Fibroblast of lung (primary cell): ENCODE measurements at places on chromosomes 2 and 18.
A peak's percentile ranks its signal among the peaks of the same experiment; 100 is the strongest.

DNA sequence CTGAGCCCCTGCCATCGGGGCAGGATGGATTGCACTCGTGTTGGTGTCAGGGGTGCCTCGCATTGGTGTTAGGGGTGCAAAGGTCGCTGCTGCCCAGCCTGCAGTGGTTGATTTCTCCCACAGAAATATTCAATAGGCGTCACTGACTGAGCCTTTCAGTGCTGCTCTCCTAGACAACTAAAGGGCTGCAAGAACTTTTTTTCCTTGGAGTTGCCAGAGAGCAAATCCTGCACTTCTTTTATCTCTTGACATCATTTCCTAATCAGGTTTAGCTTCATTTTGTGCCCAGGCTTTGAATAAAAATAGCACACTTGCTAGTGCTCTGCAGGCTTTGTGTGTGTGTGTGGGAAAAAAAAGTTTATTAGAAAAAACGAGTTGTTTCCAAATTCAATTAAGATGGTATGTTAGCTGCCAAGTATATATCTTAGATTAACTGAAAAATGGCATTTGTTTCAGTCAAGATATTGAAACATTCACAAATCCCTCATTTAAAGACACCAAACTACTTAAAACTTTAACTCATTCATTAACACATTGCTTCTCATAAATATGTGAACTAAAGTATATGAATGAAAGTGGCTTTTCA is 125.6 kb downstream of the SOCS6 start:
- no peak for DNase-seq

DNA sequence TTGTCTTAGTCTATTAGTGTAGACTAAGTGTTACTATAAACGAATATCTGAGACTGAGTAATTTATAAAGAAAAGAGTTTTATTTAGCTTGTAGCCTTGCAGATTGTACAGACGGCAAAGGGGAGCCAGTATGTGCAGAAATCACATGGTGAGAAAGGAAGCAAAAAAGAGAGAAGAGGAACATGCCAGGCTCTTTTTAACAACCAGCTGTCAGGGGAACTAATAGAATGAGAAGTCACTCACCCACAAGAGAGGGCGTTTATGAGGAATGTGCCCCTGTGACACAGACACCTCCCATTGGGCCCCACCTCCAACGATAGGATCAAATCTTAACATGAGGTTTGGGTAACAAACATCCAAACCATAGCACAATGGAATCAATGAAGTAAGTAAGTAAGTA is 20.6 kb upstream of the ZNF804A start:
- no peak for DNase-seq

- peak; percentile 93 for DNase-seq
These were observed 6.8 kb upstream of the ARHGAP25 start for GRCh38 chr2:68727683-68728375.

- DNase-seq = no peak
These were observed 181.8 kb upstream of the NT5C1B start for GRCh38 chr2:18771212-18771611.

GRCh38 chr2:24825883-24826772 is 32.9 kb downstream of the CENPO start:
- DNase-seq = no peak

DNA sequence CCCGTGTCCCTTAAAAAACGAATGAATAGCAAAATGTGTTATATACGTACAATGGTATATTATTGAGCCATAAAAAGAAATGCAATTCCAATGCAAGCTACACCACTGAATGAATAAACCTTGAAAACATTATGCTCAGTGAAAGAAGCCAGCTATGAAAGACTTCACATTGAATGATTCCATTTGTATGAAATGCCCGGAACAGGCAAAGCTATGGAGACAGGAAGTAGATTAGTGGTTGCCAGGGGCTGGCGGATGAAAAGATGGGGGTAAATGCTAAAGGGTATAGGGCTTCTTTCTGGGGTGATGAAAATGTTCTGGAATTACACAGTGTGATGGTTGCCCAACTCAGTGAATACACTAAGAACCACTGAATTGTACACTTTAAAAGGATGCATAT is 113.3 kb downstream of the NOL10 start:
- no peak for DNase-seq
